Kidney glomerular epithelial cell (primary cell): ENCODE measurements at places on chromosomes 16 and 17.

DNA sequence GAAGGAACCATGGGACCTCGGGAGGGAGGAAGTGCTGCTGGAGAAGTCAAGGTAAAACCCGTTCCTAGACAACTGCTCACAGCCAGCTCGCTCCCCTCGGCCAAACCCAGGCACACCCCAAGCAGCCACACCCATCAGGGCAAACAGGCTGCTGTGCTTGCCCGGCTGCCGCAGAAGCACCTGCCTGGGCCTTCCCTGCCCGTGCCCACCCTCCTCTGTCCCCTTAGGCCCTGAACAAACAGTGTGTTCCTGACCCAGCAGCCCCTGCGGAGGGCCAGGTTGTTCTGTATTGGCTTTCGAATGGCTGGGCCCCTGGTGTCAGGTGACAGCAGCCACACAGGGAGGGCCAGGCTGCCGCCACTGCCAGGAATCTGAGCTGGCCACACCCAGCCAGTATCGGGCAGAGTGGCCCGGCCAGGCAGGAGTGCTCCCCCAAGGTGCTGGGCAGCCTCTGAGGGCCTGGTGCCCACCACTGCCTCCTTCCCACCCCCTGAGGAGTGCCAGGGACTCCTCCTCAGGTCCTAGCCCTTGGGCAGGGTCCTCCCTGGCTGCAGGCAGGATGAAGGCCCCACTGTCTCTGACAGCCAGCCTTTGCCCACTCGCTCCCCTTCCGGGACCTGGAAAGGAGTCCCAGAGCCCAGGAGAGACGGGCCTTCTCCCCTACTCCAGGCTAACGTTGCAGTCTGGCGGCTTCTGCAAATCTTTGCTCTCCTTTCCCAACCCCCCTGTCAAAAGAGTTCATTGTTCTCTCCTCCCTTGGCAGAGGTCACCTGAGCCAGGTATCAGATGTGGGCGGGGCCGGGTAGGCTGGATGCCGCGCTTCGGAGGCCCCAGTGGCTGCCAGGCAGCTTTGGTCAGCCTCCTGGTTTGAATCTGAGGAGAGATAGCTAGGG is 24.0 kb downstream of the LLGL2 start:
- DNase-seq, result no peak

DNA sequence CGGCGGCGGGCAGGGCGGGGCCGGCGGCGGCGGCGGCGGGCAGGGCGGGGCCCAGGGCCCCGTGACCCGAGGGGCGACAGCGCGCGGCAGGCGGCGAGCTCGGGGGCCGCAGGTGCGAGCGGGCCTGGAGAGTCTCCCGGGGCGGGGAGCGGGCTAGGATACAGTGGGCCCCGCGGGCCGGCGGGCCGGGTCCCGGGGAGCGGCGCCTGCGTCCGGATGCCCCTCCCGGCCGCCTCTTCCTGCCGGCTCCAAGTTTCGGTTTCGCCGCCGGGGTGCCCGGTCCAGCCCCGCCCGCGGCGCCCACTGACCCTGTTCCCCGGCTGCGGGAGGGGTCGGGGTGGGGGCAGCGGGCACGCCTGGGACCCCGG is at the start of gene RNF213:
TSS of gene RNF213 (plus strand) at position 62 of the 368 bp plus-strand sequence. CDS start 2,830 bp downstream, outside the sequence.
- DNase-seq, result no peak

- no peak for DNase-seq
Observed at GRCh38 chr17:47946516-47946915, 5.1 kb downstream of the PNPO start.

DNA sequence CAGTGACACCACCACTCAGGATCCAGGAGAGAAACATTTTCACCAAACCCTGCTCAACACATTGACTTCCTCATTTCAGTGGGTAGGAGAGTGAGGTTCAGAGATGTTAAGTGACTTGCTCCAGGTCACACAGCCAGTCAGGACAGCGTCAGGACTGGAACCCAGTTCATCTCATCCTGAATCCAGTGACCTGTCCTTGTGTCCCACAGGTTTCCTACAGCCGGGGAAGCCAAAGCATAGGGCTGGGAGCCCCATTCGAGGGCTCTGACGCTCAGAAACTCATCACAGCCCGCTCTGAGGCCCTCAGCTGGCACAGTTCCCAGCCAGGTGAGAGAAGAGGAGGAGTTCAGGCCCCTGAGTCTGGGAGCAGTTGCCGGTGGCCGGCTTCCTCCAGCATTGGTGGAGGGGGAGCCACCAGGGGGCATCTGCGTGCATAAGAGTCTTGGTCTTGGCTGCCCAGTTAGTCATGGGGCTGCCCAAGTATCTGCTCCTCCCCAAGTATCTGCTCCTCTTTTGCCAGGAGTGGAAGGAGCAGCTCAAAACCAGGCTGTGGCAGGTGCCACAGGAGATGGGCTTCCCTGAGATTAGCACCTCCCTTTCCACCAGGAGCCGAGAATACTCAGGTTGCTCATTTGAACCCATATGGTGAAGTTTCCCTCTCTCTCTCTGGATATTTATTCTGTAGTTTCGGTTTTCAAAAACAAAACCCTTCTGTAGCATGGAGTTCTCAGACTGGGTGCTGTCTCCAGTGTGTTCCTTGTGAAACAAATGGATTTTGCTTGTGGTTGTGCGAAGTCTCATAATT is 56.0 kb downstream of the TNFRSF13B start:
- DNase-seq, result no peak

DNA sequence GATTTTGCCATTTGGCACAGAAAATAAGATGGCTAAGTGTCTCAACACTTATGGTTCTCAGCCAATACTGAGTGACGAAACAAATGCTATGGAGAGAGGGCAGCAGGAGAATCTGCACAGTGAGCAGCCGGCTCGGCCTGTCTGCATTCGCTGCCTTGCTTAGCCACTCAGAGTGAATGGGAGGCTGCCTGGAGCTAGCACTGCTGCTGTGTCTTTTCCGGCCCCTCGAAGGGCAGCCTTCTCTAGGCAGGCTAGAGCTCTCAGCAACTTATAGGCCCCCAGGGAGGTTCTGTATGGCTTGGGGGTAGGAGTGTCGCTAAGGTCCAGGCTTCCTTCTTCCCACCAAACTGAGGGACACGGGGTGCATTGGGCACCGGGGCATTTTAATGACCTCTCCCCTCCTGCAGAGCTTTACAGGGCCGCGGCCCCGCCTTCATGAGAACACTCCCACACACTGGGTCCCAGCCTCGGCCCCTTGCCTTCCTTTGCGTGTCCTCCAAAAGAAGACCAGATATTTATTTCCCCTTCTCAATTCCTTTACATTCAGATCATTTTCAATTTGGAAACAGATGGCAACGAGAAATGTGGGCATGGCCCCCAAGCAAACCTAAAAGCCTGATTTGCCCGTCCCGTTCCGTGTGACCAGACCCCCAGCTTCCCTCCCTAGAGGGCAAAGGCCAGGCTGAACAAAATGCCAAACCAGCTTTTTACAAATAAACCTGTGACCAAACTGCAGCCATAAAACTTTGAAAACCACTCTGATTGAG is 670.9 kb downstream of the TOX3 start:
- DNase-seq, result no peak
